Stimulated activated CD8-positive, alpha-beta memory T cell treated with anti-CD3 and anti-CD28 coated beads, Interleukin-15, amount 100 ng/mL, for 4 hours (primary cell): ENCODE measurements at places on chromosomes 4 and X.

- DNase-seq, result no peak
These were observed 3.6 kb upstream of the MTM1 start for GRCh38 chrX:150564838-150565237.

DNA sequence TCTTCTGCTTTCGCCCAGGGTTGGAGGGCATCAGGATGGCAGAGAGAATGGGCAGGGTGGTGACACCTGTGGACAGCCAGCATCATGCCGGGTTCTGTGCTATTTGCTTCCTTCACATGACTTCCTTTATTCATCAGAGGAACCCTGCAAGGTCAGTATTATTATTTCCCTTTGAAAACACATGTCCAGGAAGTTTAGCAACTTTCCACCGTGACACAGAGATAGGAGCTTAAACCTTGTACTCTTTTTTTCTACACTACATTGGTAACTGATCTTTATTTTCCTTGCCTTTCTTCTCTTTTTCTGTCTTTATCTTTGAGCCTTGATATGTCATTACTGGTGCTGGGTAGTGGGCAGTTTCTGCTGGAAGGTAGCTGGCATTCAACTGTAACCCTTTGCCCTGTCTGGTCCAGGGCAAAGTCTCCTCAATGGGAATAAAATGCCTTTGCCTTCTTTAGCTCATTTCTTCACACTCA, 5.0 kb upstream of the MGST2 start:
- no peak for DNase-seq

DNA sequence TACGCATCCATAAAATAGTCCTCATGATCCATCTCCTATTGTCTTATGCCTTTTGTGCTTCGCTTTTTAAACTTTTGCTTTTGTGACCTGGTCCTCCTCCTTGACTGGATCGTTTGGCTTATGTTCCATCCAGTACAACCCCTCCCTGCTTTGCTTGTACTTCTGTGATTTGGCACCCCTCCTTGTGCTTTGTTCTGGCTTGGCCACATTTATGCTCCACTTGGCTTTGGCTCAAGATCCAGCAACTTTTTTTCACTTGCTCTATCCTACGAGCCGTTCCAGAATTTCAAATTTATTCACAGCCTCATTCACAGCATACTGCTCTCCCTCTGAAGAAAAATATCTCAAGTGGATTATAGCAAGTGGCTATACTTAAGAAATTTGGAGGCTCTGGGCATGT, 28.0 kb upstream of the GLRA2 start:
- DNase-seq, result no peak

DNA sequence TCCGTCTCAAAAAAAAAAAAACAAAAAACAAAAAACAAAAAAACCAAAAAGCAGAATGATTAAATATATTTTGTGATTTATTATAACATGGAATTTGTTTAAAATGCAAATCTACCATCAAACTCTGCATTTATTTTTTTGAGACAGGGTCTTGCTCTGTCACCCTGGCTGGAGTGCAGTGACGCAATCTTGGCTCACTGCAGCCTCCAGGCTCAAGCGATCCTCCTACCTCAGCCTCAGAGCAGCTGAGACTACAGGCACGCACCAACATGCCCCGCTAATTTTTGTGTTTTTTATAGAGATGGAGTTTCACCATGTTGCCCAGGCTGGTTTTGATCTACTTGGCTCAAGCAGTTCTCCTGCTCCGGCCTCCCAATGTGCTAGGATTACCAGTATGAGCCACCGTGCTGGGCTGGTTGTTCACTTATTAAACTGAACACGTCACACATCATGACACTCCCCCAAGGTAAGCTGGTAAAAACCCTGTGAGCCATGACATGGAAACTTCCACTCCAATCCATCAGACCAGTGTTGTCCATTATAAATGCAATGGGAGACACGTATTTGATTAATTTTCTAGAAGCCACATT, 45.7 kb downstream of the RBM47 start:
- DNase-seq, result no peak

- DNase-seq, result peak; percentile 1
These were observed 108.4 kb downstream of the DOCK11 start for GRCh38 chrX:118603981-118604380.

- no peak for DNase-seq
These were observed 22.4 kb upstream of the F9 start for GRCh38 chrX:139508099-139508498.

GRCh38 chr4:155548173-155548572, 118.5 kb upstream of the GUCY1A1 start:
- no peak for DNase-seq

DNA sequence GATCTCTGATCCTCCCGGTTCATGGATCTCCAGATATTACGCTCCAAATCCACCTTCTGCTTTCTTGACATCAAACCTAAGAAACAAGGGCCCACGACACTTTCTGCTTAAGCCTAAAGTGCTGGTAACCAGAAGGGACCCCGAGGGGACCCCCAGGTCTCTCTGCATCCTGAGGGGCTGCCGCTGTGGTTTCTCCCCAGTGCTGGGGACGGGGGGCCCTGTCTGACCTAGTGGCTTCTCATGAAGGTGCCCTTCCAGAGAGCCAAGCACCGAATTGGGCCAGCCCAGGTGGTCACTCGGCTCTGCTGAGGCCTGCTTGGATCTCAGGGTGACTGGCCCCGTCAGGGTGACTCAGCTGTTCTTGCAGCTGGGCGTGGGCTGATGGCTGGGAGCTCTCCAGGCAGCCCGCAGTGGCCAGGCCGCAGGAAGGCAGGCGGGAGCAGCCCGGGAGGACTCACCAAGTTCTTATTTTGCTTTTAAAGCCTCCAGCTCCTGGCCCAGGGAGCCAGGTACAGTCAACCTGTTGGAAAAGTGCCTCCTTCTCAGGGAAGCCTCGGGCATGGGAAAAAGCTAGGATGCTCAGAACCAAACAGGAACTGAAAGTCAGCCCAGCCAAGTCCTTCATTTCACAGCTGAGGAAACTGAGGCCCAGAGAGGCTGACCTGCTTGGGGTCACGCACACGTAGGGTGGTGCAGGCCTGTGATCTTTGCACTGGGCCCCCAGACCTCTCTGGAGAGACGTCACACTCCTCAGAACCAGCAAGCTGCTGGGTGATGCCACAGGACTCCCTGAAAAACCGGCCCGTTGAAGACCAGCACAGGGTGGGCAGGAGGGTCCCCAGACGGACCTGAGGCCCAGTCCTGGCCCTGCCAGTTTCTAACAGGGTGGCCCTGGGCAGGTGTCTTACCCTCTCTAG, 16.7 kb downstream of the BLOC1S4 start:
- no peak for DNase-seq

DNA sequence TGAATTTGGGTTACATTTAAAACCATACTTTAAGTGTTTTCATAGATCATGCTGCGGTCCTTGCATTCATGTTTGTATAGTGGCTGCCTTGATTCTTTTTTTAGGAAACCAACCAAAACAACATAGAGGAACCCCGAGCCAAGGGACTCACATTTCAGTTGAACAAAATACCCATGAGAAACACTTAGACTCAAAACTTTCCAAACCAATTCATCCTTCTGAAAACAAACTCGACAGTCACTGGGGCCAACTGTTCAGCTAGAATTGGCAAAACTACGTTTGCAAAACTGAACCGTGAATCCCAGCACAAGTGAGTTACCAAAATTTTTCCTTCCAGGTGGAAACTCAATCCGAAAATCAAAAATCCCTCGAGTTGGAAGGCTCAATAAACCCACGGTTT, 1.4 kb downstream of the ADGRA3 start:
- no peak for DNase-seq

DNA sequence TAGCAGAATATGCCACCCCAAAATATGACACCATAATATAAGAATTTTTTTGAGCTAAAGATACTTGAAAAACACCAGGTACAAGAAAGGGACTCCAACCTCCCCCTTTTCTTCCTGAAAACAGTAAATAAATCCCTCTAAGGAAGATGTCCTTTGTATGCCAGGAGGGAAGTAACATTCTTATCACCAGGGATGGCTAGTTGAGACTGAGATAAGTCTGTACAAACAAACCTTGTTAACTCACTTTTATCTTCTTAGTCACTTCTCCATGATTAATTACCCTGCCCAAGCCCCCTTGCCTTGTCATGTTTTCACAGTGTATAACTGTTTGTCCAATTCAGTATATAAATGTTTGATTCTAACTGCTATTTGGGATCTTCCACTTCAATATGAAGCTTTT, 888.0 kb downstream of the PCDH18 start:
- no peak for DNase-seq

- no peak for DNase-seq
These were observed 22.2 kb downstream of the TMEM184C start for GRCh38 chr4:147639388-147639787.

DNA sequence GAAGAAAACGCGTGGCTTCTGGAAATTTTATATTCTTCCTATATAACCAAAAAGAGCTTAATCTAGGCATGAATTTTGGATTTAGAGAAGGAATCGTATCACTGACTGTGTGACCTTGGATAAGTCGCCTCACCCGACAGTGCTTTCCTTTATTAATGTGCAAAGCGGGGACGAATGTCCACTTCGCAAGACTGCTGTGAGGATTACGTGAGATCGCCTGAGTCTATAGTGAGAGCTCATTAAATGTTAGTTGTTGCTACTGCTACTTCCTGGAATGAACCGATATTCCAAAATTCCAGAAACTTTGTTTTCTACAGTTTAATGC, 448 bp upstream of the TBC1D8B start:
- no peak for DNase-seq

DNA sequence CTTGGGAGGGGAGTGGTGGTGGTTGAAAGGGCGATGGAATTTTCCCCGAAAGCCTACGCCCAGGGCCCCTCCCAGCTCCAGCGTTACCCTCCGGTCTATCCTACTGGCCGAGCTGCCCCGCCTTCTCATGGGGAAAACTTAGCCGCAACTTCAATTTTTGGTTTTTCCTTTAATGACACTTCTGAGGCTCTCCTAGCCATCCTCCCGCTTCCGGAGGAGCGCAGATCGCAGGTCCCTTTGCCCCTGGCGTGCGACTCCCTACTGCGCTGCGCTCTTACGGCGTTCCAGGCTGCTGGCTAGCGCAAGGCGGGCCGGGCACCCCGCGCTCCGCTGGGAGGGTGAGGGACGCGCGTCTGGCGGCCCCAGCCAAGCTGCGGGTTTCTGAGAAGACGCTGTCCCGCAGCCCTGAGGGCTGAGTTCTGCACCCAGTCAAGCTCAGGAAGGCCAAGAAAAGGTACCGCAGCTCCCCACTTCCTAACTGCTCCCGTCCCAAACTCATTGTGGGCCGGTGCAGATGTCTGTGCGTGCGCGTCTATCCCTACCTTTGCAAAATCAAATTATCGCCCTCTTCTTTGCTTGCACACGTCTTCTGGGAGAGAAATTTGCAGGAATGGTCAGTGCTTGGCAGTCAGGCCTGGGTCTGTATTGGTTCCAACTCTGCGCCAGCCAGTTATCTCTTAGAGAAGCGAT, 533 bp downstream of the IL15 start:
- DNase-seq, result no peak

GRCh38 chr4:120723105-120723504, 199.4 kb downstream of the PRDM5 start:
- no peak for DNase-seq
